ENCODE measurements at places on chromosomes 13 and 19.

DNA sequence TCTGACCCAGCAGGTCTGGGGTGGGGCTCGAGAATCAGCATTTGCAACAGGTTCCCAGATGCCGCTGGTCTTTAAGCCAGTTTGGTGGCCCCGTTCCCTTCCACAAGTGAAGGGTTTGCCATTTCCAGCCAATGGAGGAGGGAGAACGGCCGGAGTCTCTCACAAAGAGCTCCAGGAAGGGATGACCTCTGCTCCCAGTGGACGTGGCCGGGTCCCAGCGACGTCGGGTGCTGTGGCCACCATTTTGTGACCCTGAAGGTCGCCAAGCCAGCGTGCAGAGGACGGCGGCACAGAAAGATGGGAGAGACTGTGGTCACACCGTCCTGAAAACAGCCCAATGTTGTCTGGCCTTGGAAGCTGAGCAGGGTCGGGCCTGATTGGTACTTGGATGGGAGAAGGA, 8.0 kb downstream of the SHC2 start:
- no peak for DNase-seq

GRCh38 chr13:38421590-38422560, 72.2 kb downstream of the UFM1 start:
- no peak for DNase-seq

GRCh38 chr19:18171605-18172327, 1.8 kb upstream of the IFI30 start:
- no peak for DNase-seq

DNA sequence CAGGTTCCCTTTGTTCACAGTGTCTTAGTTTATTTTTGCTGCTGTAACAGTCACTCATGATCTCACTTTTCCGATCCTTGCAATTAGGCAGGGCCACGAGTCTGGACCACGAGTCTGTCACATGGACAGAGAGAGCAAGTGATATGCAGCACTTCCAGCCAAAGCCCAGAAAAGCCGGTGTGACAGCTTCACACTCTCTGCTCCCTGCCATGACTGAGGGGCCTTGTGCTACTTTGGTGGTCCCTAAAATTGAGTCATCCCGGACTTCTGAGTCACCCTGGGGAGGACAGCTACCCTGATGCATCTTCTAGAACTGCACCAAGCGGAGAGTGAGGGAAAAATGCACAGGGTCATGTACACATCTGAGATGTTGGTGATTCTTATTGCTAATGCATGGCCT, 179.6 kb downstream of the EFNB2 start:
- no peak for DNase-seq

DNA sequence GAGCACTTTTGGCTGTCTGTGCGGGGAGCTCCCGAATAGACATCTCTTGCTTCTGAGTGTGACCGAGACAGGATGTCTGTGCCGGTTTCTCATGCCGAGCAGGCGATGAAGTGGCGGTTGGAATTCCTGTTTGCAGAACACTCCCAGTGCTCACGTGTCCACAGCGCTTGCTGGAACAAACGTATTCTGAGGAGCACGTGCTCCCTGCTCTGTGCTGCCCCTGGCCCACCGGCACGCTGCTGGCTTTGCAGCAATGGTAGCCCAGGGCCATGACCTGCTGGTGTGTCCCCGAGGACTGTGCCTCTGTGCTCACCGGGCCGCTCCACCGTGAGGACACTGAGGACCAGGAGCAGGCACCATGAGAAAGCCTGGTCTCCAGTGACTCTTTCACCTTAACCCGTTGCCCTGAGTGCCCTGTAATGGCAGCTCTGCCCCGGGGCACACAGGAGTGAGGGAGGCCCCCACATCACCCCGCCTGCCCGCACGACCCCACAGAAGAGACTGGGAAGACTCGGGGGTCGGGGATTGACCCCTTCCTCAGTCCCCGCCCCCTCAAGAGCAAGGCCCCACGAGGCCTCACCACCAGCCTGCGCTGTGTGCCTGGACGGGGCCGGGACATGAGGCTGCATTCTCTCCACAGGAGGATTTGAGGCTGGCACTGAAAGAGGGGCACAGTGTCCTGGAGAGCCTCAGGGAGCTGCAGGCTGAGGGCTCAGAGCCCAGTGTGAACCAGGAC, 40.0 kb upstream of the F7 start:
- no peak for DNase-seq

DNA sequence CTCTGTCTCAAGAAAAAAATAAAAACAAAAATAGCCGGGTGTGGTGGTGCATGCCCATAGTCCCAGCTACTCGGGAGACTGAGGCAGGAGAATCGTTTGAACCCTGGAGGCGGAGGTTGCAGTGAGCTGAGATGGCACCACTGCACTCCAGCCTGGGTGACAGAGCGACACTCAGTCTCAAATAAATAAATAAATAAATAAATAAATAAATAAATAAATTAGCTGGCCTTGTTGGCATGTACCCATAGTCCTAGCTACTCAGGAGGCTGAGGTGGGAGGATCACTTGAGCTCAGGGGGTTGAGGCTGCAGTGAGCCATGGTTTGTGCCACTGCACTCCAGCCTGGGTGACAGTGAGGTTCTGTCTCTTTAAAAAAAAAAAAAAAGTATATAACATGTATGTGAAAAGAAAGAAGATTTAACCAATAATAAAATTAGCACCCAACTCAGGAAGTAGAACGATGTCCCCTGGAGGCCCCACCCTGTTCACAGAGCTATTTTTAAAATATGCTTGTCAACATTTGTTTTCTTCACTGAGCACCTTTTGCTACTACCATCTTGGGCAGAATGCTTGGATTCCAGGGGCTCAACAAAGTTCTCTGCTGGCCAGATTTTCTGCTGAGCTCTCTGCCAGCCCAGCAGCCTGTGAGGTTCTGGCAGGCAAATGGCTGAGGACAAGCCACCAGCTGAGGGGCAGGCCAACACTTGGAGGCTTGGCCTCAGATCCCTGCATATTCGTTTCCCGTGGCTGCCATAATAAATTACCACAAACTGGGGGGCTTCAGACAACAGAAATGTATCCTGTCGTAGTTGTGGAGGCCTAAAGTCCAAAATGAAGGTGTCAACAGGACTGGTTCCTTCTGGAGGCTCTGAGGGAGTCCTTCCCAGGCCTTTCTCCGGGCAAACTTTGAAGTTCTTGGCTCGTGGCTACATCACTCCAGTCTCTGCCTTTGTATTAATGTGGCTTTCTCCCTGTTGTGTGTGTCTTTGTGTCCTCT, 5.2 kb downstream of the SLC25A42 start:
- DNase-seq: no peak

All from uterus (tissue), 4 donors.